ENCODE measurements at places on chromosomes 1 and 21.

GRCh38 chr1:228031276-228031995 lies 24.6 kb downstream of the WNT3A start:
- DNase-seq: no peak

DNA sequence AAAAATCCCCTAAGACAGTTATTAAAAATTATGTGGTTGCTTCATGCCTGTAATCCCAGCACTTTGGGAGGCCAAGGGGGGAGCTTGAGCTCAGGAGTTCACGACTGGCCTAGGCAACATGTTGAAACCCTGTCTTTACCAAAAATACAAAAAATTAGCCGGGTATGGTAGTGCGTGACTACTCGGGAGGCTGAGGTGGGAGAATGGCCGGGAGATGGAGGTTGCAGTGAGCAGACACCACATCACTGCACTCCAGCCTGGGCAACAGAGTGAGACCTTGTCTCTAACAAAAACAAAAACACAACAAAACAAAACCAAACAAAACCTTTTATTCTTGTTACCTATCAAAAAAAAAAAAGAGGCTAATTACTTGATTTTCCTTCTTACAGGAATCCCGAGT lies 2.1 kb downstream of the ELK4 start:
- DNase-seq: no peak

DNA sequence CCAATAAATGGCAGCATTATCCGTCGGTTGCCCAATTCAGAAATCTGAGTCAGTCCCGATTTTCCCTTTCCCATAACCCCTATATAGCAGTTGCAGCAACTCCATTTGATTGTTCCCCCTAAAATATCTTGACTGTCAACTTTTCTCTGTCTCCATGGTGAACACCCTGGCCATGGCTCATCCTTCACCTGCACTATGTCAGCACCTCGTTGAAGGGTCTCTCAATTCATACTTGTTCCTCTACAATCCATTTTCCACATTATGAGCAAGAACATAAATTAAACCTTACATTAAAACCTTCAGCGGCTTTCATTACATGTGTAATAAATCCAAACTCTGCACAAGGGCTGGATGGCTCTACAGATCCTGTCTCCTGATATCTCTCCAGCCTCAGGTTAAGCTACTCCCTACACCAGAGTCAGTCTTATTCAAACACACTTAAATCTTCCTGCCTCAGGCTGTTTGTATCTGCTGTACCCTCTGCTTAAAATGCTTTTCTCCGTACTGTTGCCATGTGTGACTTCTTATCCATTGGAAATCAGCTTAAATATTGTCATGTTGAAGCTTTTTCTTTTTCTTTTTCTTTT lies 87.3 kb downstream of the BACH1 start:
- no peak for DNase-seq

GRCh38 chr21:22842875-22843274 lies 1844.7 kb downstream of the NCAM2 start:
- no peak for DNase-seq

DNA sequence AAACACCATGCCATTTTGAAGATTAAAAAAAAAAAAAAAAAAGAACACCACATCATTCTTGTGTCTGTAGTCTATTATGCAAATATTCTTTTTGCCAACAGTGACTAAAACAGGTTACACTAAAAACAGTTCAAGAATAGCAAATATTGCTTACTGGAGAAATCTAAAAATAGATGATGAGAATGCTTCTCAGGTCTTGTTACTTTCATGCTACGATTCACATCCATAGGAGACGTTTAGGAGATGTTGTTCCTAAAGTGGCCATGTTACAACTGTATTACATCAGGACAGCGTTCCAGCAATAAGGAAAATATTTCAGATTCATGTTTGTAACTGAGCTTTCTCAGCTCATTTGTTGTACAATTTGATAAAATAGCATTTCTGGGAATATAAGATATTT lies 32.3 kb downstream of the RAB3GAP2 start:
- DNase-seq: no peak

DNA sequence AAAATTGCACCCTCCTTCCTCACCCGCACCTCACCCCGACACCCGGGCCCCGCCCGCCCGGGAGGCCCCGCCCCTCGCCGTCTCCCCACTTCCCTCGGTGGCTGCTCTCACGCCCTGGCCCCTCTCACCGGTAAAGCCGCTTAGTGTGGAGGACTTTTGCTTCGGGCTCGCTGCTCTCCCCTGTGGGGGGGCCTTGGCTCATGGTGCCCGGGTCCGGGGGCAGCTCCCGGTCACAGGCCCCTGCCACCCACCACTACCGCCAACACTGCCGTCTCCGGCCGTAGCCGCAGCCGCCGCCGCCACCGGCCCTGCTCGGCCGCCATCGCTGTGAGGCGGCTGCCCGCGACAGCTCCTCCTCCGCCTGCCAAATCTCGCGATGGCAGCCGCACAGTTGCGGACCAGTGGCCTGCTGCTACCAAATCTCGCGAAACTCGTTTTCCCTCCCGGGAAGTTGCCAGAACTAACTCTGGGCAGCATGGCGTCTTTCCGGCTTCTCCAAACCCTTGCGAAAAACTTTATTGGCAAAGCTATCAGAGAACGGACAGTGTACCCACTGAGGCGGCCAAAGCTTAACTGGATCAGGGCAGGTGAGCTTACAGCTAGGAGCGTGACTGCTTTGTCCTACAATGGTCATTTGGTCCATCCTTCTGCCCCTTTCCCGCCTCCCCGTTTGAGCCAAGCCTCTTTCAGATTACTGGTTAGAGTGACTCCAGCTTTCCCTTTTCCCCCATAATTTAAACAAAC lies at the start of gene SMG5:
Gene SMG5 (minus strand): TSS at position 347 of the 744 bp plus-strand sequence. CDS start 145 bp downstream, at position 202.
- DNase-seq: peak; percentile 98

- no peak for DNase-seq
Measured at GRCh38 chr1:101907264-101907663, 89.5 kb downstream of the OLFM3 start.

GRCh38 chr1:116268211-116268610 lies 104.8 kb upstream of the ATP1A1 start:
- DNase-seq: no peak

GRCh38 chr1:80917826-80918225 lies 882.9 kb upstream of the ADGRL2 start:
- DNase-seq: no peak

DNA sequence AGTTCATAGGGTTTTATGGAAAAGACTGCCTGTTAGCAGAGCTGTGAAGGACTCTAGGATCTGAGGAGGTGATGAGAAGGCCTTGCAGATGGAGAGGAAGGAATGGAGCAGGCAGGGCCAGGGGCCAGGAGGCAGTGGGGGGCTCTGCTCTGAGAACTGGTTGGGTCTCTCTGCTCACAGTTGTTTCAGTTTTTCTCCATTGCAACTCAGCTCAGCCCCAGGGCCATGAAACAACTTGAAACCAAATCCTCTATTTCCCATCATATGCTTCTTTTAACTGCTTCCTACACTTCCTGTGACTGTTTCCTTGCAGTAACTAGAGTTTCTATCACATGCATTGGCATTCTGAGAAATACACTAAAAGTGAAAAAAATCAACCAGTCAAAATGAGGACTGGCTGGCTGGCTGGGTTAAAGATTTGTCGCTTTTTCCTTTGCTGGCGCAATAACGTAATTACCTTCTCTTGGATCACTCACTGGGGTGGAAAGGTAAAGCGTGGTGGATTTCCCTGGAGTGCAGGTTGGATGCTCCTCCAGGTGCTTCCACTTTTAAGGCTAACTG lies 172.0 kb downstream of the CDC7 start:
- DNase-seq: no peak
